Stimulated activated CD8-positive, alpha-beta memory T cell treated with anti-CD3 and anti-CD28 coated beads, Interleukin-2, amount 100 ng/mL, for 48 hours (primary cell): ENCODE measurements at places on chromosomes 12 and 14.

DNA sequence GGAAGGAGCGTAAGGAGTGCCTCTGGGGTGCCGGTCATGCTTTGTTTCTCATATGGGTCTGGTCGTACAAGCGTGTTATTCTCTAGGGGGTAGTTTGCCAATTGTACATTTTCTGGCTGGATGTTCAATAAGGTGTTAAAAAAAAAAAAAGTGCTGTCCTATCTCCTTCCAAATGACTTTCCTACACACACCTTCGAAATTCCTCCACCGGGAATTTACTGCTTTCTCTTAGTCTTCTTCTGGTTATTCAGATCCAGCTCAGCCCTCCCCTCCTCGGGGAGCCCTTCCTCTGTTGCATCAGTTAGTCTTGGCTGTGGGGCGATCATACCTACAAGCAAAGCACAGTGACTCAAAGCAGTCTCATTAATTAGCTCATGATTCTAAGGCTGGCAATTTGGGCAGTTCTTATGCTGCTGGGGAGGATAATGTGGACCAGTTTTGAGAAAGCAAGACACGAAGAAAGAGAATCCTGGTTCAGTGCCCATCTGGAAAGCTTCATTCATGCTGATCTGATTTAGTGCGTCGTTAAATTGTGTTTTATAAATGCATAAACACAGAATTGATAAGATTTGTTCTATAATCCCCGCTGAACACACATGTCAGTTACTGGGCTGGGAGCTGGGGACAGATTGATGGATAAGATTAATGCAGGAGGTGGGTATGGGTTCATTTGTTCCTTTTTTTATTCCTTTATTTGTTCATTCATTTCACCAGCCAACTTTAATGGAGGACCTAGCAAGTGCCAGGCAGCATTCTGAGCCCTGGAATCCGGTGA lies 9.2 kb upstream of the CLMN start:
- DNase-seq, result no peak

GRCh38 chr12:67697443-67697842 lies 48.9 kb downstream of the DYRK2 start:
- DNase-seq, result no peak

GRCh38 chr12:88093573-88093972 lies 48.3 kb downstream of the CEP290 start:
- DNase-seq, result no peak

DNA sequence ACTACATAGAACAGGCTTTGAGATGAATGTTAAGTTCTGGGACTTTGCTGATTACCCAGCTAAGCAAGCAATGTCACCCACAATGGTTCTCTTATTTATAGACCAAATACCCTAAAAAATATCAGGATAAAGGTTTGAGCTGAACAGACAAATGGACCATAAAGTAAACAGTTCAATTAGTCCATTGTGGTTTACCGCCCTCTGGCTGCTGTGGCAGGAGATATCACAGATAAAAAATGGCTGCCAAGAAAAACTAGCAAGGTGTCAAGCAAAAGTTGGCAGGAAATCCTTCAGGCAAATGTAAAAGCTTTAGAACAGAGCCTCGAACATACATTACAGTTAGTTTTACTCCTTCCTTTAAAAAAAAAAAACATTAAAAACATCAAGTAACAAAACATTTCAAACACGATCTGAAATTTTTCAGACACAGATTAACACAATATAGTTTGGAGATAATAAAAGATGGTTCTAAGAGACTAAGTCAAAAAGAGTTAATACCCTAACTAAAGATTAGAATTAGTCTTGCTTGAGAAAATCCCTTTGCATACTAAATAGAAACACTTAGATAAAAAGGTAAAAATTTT lies 41.3 kb downstream of the MED13L start:
- DNase-seq, result peak; percentile 15

GRCh38 chr12:125014526-125014925 lies 21.1 kb downstream of the BRI3BP start:
- DNase-seq, result no peak

DNA sequence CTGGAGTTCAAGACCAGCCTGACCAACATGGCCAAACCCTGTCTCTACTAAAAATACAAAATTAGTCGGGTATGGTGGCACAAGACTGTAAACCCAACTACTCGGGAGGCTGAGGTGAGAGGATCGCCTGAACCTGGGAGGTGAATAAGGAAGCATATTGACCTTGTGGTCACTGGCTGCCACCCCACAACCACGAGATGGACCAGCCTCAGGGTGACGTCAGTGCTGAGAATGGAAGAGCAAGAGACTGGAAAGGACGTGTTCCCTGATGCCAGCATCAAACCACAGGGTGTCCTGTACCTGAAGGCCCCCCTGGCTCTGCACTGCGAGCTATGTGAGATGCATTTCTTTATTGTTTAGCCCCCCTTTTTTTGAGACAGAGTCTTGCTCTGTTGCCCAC lies 45.9 kb upstream of the BDKRB2 start:
- no peak for DNase-seq

DNA sequence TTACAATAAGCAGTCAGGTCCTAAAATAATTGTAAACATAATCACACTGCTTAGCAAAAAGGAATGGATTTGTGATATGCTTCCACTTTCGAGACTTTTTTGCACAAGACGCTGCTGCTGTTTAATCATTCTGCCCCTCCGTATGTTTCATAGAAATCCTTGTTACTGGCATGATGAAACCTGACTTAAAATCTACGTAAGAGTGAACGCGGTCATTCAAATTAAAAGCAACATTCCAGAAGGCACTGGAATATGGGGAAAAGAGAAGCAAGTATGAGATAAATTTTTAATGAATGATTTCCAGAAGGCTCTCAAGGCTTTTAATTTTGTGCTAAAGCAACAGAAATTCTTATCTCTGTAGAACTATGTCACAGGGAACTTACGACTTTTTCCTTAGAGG lies 1.1 kb downstream of the CNIH1 start:
- no peak for DNase-seq

- no peak for DNase-seq
Observed at GRCh38 chr12:115597157-115597712, 680.3 kb downstream of the MED13L start.

GRCh38 chr12:28536088-28536487 lies 345.8 kb downstream of the CCDC91 start:
- DNase-seq, result no peak

DNA sequence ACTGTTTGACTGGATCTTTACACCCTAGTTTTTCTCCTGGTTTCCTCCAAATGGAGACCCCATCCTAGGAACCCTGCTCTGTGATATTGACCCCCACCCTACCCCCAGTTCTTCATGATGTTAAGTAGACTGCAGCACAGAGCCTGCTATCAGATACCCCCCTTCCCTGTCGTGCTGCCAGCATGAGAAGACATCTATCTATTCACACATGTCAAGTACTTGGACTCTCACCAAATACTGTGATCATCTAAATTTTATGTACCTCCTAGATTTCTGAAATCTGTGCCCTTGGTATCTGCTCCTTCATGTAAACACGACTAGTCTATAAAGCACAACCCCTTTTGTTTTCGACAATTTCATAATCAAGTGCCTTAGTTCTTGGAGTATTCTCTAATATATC lies 38.9 kb downstream of the FERMT2 start:
- no peak for DNase-seq

DNA sequence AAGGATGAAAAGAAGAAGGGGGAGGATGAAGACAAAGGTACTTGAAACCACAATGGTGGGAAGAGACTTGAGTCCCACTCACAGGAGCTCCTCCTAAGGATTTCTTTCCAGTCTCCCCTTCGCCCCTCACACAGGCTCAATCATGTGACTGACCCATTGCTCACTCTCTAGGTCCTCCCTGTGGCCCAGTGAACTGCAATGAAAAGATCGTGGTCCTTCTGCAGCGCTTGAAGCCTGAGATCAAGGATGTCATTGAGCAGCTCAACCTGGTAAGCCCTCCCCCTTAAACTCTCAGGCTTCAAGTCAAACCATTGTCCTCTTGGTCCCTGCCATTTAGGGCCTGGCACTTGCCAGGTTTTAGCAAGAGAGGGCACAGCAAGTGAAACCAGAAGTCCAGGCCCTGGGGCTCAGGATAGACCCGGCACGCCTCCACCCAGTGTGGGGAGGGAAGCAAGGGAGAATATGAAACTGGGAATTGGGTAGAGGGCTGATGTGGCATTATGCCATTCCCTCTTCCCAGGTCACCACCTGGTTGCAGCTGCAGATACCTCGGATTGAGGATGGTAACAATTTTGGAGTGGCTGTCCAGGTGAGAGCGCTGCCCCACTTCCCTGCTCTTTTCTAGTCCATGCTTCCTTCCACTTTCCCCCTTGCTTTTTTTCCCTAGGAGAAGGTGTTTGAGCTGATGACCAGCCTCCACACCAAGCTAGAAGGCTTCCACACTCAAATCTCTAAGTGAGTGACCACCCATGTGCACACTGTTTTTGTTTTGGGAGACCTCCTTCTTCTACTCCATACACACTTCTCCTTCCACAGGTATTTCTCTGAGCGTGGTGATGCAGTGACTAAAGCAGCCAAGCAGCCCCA lies 1.8 kb downstream of the PSME1 start:
- no peak for DNase-seq

DNA sequence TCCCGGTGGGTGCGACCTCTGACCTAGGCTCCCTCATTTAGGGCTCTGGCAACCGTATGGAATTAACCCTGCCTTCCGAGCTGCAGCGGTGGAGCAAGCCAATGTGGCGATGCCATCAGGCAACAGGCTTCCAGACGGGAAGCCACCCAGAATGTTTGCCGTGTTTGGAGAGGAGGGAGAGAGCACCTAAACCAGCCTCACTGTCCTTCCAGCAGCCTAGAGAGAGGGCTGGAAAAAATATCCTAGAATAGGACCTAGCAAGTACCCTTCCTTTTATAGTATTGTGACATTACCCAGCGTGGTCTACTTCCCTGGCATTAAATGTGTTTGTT lies 287 bp upstream of the SLC2A13 start:
- DNase-seq, result no peak

DNA sequence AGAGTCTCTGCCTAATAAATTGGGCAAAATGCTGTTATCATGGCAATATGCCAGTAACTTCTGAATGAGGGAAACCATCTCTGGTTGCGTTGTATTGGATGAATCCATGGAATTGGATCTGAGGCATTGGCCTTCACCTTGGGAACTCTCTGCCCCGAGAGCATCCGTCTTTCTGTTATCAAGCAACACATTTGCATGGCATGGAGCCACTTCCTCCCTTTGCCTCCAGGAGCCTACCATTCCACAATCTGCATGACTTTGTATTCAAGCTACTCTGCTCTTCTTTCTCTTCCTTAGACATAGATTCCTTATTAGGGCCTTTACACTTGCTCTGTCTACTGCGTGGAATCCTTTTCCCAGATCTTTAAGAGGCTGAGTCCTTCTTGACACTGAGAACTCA lies 57.2 kb downstream of the RIC8B start:
- DNase-seq, result no peak

DNA sequence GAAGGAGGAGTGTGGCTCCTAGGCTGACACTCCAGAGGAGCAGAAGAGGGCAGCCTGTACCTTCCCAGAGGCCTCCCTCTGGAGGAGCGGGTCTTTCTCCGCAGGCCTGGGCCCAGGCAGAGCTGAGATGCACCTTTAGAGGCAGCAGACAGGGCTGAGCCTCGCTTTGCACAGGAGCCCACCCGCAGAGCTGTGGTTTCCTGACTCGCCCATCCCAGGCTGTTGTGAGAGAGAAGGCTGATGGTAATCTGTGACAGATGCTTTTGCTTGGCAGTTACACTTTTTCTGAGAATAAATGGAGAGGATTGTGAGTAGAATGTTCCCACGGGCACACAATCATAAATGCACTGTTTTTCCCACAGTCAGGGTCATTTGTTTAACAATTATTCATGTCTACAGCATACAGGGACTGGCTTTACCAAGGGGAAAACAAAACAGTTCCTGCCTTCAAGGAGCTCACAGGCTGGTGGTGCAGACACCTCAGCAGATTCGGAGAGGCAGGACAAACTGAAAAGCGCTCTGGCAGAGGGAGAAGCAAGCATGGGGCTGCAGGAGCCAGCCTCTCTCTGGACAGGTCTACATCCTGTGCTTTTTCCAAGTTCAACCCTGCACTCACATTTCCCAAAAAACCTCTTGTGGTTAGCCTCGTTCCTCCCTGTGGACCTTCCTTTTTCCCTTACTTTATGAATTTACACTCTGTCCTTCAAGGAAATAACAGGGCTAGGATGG lies 13.9 kb downstream of the EVL start:
- DNase-seq, result peak; percentile 60

DNA sequence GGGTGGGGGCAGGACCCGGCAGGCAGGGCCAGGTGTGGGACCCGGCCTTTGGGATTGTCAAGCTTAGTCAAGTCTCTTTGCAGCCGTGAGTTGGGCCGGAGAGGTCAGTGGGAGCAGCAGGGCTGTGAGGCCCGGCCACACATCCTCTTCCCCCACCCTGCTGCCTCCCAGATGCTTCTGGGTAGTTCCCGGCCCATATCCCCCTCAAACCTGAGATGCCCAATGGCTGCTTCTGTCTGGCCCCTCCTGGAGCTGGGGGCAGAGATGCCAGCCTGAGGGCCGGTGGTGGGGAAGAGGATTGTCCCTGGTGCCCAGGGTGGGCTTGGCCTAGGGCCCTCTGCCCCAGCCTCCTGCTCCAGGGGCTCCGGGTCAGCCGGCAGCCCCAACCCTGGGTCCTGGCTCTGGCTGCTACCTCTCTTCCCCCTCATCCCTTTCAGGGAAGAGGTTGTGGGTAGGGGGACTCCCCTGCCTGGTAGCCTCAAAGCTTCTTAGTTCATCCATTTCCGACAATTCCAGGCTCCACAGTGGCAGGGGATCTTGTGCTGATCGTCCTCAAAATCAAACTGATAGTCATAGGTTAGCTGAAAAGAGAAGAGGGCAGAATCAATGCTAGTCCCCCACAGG lies 2.8 kb upstream of the PRKAG1 start:
- DNase-seq, result no peak

DNA sequence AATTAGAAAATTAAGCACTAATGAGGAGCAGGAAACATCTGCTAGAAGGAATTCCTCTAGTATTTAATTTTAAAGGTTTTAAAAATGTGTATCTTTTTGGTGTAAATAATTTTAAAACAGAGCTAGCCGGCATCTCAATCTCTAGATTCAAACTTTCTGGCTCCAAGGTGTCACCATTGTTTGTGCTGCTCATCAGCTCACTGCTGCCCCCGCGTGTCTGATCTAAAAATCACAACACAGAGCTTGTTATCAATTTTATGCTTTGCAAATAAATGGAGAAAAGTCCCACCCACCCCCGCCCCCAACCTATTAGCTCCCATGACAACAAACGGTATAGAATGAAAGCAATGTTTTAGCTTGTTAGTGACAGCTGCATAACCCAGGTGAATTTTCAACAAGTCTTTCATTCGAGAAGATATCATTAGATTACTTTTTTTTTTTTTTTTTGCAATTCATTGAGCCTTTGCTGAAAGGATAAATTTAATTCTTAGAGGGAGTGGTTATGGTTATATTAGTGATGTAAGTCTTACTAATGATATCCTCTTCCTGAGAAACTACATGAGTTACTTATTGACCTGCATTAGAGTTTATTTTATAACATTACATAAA lies 11.3 kb upstream of the ABHD12B start:
- peak; percentile 85 for DNase-seq

DNA sequence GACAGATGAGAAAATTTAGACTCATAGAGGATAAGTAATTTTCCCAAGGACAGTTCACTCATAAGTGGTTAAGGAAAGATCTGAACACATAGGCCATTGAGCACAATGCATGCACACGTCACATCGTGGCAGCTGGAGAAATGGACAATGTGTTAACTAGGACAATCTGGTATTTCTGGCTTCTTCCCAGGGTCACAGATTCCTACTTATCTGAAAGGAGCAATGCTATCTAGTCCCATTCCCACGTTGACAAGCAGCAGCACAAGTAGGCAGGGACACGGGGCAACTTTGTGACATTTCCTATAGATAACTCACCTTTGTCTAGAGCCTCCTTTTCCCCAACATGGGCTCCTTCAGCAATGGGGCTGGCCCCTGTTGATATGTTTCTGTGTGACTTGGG lies 6.7 kb upstream of the CMAS start:
- no peak for DNase-seq
